ACHN (cell line): ENCODE measurements at places on chromosomes 4 and X.

DNA sequence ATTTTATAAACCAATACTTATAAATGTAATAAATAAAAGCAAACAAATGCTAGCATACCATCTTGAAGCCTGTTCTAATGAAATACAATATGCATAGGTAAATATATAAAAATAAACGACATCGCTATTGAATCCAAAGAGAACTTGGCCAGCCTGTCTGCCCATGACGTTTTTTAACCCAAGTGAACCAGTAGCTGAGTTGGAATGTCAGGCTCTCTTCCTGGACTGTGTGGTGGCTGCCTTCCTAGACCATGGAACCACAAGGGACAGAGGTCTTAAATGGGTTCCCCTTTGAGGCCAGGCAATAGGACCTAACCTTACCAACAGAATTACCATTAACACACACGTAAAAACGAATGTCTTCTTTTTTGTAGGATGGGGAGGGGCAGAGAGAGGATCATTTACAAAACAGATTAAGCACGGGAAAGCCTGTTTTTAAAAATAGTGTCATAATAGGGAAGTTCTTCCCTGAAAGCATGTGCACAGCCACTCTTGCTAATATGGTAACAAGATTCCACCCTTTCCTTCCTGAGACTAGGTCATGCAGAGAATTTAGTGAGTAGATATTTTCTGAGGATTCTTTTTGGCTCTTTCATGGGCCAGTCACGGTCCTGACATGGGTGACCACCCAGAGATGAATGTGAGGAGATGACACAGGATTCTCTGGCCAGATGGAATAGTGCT lies 69.4 kb upstream of the ACSL1 start:
- no peak for DNase-seq

DNA sequence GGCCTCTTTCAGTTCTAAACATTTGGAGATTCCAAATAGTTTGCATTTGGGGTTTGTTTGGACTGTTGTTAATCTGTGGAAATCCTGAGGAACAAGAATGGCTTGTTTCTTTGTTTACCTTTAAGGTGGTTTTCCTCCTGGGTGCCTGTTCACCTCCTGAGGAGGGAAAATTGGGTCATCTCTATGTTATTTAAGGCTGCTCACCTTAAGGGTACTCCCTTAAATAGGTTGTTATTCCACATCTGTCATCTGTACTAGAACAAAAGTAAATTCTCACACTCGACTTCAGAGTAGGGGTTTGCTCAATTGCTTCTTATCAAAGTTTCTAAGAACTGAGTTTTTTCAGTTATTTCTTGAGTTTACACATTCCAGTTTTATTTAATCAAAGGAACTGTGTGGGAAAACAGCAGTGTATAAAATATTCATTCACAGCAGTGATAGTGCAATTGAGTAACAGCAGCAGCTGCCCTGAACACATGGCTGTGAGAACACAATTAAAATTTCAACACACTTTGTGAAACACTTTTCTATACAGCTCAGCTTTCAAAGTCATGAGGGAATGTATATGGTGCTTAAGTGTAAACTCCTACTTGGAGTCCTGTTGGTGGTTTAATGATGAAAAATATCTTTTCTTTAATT lies 238.5 kb upstream of the PGRMC2 start:
- DNase-seq = no peak

DNA sequence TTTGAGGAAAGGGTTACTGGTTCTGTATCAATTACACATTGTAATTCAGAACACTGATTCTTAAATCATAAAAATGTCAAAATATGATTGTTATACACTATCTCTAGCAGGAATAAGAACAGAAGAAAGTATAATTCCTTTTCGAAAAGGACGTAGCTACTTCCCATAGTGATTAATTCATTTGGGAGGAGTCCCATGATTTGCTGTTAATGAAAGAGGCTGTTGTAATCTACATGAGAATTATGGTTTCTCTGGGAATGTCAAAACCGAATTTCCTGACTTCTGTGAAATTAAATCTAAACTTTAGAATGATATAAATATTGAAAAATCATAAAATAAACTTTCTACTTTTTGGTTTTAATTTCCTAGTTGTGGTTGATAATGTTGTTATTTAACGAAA lies 191.1 kb upstream of the ETNPPL start:
- DNase-seq = no peak

GRCh38 chr4:57219431-57219830 lies 109.2 kb upstream of the IGFBP7 start:
- DNase-seq = no peak

DNA sequence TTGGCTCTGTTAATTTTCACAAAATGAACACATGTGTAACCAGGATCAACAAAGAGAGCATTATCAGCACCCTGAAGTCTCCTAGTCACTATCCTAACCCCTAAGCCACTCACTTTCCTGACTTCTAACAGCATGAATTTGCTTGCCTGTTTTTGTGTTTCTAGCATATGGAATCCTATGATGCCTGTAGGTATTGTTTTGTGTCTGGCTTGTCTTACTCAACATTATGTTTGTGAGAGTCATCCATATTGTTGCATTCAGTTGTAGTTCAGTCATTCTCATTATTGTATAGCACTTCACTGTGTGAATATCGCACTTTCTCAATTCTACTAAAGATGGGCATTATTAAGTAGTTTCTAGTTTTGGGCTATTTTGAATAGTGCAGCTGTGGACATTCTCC lies 15.6 kb downstream of the EDNRA start:
- no peak for DNase-seq

- DNase-seq = no peak
These were observed 405.3 kb upstream of the EDA2R start for GRCh38 chrX:67044029-67044653.

- DNase-seq = no peak
These were observed 34.2 kb downstream of the FAM193A start for GRCh38 chr4:2570551-2571222.

DNA sequence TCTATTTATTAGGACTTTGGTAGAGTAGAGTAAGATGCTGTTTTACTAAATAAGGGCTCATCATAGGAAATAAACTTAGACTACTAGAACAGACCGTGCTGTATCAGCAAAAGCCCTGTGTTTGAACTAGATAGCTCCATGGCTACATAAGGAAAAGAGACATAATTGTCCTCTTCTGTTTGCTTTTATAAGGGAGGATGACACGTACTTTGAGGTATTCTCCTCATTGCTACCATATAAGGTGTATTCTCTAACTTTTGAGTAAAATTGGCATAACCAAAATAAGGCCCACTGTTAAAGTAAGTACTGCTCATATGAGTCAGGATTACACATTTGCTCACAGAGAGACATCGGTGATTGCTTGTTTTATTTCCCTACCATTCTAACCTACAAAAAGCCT lies 64.3 kb downstream of the PDLIM5 start:
- no peak for DNase-seq

DNA sequence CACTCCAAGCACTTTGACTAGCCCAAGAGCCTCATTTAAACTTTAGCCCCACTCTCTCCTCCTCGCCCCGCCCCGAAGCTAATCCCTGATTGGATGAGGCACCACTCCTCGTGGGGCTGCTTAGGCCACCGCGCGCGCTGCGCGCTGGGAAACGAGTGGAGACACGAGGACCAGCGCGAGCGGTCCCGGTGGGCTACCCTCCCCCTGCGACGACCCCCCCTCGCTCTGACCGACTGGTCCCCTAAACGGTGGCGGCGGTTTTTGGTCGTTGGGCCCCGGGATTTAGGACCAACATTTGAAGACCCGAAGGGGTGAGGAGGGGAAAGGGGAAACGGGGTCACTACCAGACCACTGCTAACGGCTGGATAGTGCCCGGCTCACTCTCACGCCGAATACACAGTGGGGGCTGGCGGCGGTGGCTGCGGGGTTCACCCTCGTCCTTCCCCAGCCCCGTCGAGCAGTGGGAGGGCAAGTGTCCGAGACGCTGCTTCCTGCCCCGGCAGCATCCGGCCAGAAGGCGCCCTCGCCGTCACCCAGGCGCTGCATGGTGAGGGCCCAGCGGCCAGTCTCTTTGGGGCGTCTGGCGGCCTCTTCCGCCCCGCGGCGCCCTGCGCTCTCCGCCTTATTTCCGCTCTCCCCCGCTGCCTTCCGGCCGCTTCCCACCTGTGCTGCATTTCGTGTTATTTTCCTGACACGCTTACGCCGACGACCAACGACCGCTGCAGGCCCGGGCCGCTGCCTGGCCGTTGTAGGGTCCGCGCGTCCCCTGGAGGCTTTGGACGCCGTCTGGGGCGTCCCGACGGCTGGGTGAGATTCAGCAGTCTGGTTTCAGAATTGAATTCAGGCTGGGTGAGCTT lies at the start of gene RBM46:
RBM46 (plus strand) TSS at position 147 of the 857 bp plus-strand sequence. CDS start 15,481 bp downstream, outside the sequence.
- DNase-seq = no peak

- no peak for DNase-seq
These were observed 40.5 kb upstream of the RELL1 start for GRCh38 chr4:37726666-37727065.

DNA sequence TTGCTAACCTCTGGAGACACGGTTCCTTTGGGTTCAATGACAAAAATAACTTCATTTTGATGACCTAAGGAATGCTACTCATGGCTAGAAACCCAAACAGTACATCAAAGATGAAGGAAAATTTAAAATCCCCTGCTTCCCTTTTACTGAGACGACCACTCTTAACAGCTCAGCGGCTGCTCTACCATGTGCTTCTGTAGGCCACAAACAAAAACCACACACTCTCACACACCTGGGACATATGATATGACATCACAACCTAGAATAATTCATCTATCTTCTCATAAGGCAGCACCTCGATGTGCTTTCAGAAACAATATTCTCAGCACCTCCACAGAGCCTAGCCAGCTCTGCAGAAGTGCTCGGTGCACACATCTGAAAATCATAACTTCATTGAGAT lies 34.7 kb downstream of the ABLIM2 start:
- no peak for DNase-seq

DNA sequence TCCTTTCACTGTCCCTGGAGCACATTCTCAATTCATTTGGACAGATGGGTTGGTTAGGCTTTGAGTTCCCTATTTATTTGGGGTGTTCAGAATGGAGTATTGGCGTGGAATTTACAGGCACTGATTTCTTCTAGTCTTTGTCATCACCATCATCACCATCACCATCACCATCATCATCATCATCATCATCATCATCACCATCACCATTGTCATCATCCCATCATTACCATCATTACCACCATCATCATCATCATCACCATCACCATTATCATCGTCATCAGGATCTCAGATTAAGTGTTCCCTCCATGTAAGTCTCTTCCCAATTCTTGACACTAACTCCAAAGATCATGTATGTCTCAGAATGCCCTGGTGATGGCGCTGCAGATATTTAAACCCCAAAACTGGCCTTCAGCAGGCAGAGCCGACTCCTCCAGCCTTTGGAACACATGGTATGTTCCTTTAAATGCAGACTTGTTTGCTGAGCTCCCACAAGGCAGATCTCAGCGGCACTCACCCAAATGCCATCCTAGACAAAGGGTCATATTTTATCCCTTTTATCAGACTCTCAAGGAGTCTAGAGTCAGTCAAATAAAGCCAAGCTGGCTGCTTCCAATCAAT lies 19.8 kb upstream of the FAM9A start:
- peak; percentile 20 for DNase-seq

- DNase-seq = no peak
These were observed 94.6 kb upstream of the INPP4B start for GRCh38 chr4:142940425-142941330.

DNA sequence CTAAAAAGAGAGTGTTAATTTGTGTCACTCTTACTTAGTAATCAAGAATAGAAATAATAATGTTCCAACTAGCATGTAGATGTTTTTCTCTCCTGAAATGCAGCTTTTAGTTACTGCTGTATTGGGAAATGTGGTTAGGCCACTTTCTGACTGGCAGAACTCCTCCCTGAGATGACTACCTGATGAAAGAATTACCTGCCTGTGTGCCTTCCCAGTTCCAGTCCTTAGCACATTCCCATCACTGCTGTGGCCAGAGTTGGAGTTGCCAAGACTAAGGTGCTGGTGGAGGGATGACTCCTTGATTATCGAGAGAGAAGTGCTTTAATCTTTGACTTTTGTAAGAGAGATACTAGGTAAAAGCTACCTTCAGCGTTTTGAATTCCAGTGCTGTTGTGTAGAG lies 9.5 kb downstream of the GAB1 start:
- no peak for DNase-seq

DNA sequence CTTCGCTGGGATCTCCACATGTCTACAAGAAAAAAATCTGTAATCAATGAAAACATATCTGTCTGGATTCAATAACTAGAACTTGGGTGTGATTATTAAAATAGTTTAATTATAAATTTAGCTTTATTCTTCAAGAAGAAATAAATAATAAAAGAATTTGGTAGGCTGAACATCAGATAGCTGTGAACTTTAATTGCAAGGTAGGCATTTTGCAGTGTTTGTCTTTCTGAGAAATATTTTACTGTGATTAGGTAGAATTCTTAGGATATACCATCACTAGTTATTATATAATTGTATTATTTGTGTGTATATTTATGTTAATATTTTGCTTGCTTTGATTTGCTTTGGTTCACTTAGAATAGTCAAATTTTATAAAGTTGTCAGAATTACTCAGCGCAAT lies 409.4 kb downstream of the PCDH18 start:
- DNase-seq = no peak

- DNase-seq = no peak
These were observed 28.3 kb downstream of the FGFRL1 start for GRCh38 chr4:1039493-1040343.

DNA sequence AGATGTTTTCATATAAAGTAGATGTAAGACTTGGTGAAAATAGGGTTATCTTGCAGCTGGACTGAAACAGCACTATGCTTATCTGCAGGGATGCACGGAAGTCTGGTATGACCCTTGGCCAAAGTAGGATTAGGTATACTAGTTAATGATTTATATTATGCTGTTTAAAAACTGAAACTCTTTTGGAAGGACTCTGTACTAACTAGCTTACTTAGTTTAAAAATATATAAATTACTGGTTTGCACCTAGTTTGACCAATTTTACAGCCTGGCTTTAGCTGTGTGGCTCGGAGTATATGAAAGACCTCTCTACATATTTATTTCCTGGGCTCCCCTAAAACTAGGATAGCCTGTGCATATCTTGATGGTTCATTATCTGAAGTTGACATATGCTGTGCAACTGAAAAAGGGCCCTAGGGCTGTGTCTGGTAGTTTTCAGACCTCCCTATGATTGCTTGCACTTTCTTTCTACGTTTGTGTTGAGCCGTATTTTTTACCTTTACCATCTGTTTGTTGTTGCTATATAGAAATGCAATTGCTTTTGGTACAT lies 89.2 kb downstream of the TMEM144 start:
- no peak for DNase-seq
